ENCODE measurements at places on chromosomes 6 and 20.

DNA sequence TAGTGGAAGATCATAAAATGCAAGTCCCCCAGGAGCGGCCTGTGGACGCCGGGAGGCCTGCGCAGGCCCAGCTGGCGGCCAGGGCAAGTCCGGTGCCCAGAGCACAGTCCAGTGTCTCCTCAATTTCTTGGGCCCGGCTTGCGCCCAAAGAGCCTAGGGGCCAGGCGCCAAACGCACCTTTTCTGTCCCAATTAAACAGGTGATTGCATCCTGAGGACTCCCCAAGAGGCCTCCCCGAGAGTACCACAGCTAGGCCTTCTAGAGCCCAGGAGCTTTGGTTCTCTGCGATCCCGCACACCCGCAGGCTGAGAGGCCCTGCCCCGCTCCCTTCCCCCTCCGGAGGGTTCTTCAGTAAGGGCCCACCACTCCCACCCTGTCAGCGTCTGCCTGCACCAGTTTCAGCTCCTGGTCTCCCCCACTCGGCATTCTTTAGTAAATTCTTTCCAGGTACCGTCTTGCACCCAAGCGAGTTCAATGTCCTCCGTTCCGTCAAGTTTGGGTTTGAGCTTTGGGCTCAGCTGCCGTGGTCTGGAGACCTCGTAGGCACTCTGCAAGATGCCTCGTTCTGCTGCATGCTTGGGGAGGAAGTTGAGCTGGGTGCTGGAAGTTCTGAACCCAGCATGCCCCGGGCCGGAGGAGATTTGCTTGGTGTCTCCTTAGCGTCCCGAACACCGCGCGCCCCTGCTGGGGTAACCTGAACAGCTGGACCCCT is 3.9 kb upstream of the NKX2-2 start:
- DNase-seq = no peak

DNA sequence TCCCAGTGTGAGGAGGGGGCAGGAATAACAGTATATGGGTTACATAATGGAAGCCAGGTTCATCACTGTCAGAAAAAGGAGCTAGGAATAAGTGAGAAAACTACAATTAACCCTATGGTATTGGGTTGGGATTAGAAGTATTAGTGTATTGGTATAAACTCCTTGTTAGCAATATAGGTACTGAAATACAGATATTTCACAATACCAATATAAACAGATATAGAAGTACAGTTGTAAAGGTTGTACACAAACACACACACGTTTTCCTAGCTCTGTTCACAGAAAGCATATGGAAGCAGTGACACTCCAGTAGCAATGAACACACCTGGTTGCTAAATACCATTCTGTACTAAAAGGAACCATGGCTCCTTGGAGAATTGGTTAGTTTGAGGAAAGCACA is 148.5 kb downstream of the KIF16B start:
- no peak for DNase-seq

DNA sequence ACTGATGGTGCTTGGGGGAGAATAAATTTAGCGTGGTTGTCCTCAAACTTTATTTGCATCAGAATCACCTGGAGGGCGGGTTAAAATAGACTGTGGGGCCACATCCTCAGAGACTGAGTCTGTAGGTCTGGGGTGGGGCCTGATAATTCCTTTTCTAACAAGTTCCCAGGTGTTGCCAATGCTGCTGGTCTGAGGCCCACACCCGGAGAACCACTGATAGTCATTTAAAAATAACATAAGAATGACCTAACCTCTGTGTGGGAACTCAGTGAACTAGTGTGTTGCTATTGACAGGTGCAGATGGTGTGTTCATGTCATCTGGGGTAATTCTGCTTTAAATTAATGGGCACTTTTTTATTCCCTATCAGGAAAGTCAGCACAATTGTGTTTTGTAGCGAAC is 64.8 kb downstream of the RTN4IP1 start:
- no peak for DNase-seq

- no peak for DNase-seq
Observed at GRCh38 chr20:11845340-11845739, 72.4 kb upstream of the BTBD3 start.

DNA sequence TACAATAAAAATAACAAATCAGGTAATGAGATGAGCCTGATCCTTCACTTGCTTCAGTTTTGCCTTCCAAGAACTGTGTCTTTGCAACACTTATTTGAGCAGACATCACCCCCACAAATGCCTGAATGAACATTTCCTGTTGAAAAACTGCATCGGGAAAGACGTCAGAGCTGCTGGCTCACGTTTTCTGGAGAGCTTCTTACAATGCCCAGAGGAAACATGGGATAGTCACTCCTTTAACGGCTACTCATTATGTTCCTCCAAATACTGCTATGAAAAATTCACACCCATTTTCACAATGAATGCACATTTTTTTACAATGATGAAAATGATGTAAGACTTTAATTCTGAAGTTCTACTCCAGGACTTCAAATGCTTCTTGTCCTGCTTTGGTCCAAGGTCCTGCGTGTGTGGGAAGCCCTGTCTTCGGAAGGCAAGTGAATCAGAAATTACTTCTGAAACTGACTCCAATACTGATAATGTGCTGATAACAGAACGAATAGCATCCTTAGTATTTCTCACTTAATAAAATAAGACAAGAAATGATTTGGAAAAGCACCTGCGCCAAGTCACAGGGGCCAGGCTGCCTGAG is 238.0 kb downstream of the ANKRD60 start:
- DNase-seq = no peak

DNA sequence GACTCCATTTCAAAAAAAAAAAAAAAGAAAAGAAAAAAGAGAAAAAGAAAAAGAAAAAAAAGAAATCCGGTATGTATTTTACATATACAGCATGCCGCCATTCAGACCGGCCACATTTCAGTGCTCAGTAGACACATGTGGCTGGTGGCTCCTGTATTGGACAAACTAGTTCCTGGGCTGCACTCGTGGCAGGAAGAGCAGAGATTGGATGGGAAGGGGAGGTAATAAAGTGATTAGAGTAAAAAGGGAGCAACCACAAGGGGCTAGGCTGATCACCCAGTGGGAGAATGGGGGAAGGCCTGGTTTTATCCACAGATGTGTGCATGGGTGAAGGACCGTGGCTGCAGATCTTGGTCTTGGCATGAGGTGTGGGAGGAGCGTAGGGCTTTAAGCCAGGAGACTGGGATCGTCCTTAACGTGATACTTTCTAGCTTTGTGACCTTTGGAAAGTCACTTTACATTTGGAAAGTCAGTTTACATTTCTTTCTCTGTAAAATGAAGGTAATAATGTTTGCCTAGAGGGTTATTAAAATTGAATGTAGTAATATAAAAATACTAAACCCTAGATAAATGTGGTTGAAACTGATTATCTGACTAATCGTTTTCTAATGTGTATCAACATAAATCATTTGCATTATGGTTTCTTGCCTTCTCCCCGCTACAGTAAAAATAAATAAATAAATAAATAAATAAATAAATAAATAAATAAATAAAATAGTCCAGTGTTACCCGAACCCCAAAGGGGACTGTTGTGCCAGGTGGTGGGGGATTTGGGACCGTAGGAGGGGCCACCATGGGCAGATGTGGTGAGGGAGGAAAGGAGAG is 869 bp upstream of the TRIM15 start:
- DNase-seq = no peak

DNA sequence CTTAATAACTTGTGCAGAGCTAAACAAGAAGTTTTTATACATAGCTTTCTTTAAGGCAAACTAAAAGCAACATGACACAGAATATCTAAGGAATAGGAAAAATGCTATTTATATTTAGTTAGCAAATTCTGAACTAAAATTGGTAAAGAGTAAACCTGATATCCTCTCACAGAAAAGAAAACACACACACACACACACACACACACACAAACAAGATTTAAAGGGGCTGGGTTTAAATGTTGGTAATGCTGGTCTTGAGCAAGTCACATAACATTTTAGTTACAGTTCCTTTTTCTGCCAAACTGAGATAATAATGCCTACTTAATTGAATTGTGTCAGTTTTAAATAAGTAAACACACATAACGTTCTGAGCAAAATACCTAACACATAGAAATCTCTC is 1.6 kb downstream of the TRDN start:
- no peak for DNase-seq

DNA sequence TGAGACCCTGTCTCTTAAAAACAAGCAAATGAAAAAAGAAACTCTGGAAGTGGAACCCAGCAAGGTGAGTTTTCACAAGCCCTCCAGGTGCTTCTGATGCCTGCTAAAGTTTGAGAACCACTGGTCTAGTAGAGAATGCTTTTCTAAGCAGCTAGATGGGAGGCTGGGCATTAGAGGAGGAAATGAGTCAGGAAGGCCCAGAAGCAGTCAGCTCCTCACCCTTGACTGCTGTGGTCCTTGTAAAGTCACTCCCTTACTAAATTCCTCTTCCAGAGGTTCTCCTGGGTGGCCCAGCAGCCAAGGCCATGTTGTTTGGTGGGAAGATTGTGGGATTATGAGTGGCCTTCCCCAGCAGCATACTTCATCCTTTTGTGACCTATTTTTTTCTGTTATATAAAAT is 52.0 kb upstream of the FYN start:
- no peak for DNase-seq

- DNase-seq = no peak
Observed at GRCh38 chr20:62416651-62417637, 9.9 kb upstream of the CABLES2 start.

- DNase-seq = no peak
Observed at GRCh38 chr20:47557218-47557617, 55.5 kb downstream of the NCOA3 start.

GRCh38 chr6:15305496-15305895 is 59.6 kb downstream of the JARID2 start:
- no peak for DNase-seq

DNA sequence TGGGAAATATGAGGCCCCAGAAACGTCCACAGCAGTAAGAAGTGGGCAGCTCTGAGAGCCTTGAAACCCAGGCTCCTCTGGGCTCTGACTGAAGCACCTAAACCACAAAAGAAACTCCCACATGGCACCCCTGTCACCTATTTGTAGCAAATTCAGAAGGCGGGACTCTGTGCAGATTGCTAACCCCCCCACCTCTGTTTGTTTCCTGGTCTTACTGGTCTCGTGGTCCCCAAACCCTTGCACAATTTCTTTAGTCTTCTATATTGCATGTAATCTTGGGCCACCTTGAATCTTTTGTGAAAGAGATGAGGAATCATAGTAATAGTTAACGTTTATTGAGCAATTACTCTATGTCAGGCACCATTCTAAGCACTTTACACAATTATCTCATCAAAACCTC is 154.3 kb downstream of the PREX1 start:
- no peak for DNase-seq

GRCh38 chr20:51634257-51634656 is 91.7 kb upstream of the NFATC2 start:
- DNase-seq = no peak

DNA sequence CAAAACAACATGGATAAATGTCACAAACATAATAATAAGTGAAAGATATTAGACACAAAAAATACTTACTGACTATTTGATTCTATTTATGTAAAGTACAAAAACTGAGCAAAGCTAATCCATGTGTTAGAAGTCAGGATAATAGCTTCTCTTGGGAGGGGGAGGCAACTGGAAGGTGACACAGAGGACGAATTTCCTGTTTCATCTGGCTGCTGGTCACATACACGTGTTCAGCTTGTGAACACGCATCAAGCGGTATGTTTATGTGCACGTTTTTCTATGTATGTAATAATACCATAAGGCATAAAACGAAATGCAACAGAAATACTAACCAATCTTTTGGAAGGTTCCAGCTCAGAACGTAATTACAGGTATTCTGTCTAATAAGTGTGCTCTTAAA is 54.3 kb downstream of the MKKS start:
- no peak for DNase-seq
